ENCODE measurements at places on chromosomes 12 and 14.

GRCh38 chr12:19957308-19958125 is 410.8 kb upstream of the PDE3A start:
- DNase-seq, result no peak

DNA sequence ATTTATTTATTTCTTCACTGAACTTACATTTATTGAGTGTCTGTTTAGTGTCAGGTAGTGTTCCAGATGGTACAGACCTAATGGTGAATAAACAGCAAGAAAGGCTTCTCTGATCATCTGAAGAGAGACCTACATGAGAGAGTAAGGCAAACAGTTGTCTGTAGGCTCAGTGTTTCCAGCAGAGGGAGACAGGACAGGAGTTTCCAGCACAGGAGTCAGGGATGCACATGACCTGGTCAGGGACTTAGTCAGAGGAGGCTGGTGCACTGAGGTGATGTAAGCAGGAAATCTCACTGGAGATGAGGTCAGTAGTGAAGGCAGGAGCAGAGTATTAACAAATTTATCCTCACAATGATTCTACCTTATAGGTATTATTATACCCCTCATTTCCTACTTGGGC is 233.2 kb downstream of the MDGA2 start:
- no peak for DNase-seq

- no peak for DNase-seq
These were observed 100.4 kb upstream of the ETV6 start for GRCh38 chr12:11549119-11549518.

- DNase-seq, result no peak
These were observed 22.2 kb downstream of the SGPP1 start for GRCh38 chr14:63705561-63706070.

GRCh38 chr12:49348781-49349180 is 2.1 kb downstream of the DNAJC22 start:
- no peak for DNase-seq
